ENCODE measurements at places on chromosomes 7 and 10.

- DNase-seq, result no peak
Observed at GRCh38 chr10:124674768-124675222, 69.4 kb downstream of the FAM53B start.

- no peak for DNase-seq
Observed at GRCh38 chr7:107708956-107709355, 35.0 kb upstream of the CBLL1 start.

DNA sequence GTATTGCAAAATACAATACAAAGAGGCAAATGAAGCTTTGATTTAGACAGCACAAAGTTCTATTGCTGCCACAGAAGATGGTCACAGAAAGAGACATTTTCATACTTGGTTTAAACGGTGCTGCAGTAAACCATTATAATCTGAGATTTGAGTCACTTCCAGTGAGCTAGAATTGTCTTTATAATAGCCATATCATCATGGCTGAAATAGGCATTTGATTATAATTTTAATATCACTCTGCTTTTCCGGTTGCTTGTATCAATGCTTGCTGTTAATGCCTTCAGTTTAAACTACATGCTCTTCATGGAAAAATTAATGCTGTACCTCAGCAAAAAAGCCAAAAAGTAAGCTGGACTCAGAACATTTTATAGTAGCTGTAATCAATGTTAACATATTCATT lies 48.5 kb downstream of the CPEB3 start:
- DNase-seq, result no peak

DNA sequence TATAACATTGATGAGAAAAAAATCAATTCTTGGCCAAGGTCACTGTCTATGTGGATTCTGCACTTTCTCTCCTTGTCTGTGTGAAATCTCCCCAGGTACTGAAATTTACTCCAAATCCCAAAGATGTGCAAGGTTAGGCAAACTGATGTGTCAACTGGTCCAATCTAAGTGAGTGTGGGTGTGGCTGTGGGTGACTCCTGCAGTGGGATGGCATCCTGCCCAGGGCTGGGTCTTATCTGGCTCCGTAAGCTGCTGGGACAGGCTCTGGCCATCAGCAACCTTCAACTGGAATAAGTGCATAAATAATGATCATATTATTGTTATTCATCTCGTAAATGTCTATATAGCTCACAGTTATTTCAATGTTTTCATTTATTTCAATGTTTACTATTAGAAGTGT lies 79.3 kb downstream of the JCAD start:
- DNase-seq, result no peak

- DNase-seq, result no peak
Observed at GRCh38 chr10:86064931-86065662, 301.5 kb downstream of the GRID1 start.

GRCh38 chr7:130896898-130897514 lies 163.0 kb upstream of the KLF14 start:
- peak; percentile 93 for DNase-seq

DNA sequence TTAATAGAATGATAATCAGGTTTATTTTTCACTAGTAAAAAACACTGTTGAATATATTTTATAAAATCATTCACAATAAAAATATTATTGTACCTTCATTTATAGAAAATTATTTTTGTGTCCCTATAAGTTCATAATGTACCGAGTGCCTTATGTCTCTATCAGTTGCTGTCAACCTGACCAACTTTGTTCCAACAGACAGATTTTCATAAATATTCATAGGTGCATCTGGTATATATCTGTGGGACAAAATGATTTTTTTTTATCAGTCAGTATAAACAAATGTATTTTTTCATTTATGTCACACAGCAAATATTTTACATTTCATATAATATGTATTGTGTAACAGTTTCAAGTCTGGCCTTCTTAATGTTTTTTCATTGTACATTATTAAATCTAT lies 195.9 kb downstream of the HGF start:
- DNase-seq, result no peak

GRCh38 chr10:48251525-48252353 lies 22.8 kb downstream of the FRMPD2 start:
- DNase-seq, result peak; percentile 85

GRCh38 chr10:97020452-97021400 lies 165.0 kb downstream of the SLIT1 start:
- no peak for DNase-seq

DNA sequence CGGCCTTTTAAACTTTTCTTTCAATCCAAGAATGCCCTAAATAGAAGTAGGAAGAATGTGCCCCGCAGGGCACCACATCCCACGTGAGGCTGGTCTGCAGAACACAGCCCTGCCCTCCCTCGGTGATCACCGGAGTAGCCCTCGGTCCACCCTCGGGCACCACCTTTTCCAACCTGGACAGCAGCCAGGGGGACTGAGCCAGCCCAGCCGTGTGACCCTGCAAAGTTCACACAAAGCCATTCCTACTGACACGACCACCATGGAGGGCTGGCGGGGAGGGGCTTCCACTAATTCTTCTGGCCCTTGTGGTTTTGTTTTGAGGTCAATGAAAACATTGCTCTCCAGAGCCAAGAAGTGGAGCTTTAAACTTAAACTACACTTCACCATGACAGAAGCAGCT lies 132.2 kb downstream of the TCERG1L start:
- DNase-seq, result no peak

- DNase-seq, result no peak
Observed at GRCh38 chr10:132765435-132765834, 20.5 kb downstream of the NKX6-2 start.

DNA sequence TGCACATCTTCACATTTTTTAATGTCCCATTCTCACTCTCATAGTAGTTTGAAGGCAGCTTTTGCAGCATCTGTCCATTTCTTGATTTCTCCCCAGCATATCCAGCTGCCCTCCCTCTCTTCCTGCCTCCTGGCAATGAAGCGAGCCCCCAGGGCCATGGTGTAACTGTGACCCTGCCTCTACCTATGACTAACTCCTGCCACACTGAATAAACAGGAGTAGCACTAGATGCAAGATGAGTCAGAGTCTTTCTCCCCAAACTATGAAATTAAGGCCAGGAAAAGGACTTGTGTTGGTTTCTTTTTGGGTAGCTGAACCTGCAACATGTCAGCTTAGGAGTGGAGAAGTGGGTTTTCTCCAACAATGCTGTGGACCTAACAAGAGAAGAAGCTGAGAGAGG lies 329.0 kb downstream of the RNLS start:
- DNase-seq, result no peak

- DNase-seq, result no peak
Observed at GRCh38 chr10:71272056-71272771, 46.8 kb upstream of the SLC29A3 start.

DNA sequence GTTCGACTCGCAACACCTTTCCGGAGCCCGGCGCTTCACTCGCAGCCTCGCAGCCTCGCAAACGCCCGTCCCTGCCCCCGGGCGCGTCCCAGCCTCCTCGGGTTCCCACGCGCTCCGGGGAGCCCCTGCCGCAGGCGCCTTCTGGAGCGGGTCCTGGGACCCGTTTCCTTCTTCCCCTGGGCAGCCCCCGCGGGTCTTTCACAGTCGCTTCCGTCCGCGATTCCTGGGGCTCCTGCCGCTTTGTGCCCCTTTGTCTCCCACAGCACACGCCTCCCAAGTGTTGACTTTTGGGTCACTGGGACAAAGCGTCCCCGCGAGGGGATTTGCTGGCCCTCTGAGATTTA lies 140.7 kb downstream of the DYNC2I1 start:
- no peak for DNase-seq

DNA sequence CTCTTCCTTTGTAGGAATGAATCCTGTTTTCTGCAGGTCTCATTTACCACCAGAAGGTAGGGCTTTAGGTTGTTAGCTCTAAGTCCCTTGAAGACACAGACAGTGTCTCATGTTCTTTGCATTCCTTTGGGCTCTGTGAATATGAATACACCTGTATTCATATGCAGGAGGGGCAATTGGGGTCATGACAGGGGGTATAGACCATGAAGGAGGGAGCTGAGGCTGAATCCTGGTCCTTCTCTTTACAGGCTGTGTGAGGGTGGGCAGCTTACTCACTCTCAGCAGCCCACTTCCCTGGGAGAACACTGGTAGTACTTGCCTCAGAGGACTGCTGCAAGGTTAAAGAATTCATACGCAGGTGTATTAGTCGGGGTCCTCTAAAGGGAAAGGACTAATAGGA lies 267.2 kb upstream of the MGMT start:
- no peak for DNase-seq

GRCh38 chr7:33842150-33842549 lies 63.2 kb upstream of the BMPER start:
- no peak for DNase-seq

DNA sequence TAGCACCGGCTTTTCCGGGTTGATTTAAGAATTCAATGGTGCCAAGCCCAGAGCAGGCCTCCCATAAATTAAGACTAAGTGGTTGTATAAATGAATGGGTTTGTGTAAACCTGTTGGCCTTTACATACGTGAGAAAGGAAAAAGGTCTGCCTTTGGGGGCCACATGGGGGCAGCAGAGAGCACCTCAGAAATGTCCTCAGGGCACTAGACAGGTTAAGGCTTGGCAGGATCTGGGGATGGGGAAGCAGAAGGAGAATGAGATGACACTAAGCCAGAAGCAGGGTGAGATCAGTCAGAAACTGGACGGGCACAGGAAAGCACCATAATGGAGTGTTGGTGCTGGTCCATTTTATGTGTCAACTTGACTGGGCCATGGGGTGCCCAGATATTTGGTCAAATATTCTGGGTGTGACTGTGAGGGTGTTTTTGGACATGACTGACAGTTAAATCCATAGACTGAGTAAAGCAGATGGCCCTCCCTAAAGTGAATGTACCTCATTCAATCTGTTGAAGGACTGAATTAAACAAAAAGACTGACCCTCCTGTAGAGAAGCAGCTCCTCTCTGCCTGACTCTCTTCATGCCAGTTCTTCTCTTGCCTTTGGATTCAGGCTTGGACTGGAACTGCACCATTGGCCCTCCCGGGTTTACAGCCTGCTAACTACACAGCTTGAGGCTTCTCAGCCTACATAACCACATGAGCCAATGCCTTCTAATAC lies 58.9 kb downstream of the FRMPD2 start:
- no peak for DNase-seq

GRCh38 chr7:30452280-30452930 lies 26.2 kb downstream of the NOD1 start:
- no peak for DNase-seq

DNA sequence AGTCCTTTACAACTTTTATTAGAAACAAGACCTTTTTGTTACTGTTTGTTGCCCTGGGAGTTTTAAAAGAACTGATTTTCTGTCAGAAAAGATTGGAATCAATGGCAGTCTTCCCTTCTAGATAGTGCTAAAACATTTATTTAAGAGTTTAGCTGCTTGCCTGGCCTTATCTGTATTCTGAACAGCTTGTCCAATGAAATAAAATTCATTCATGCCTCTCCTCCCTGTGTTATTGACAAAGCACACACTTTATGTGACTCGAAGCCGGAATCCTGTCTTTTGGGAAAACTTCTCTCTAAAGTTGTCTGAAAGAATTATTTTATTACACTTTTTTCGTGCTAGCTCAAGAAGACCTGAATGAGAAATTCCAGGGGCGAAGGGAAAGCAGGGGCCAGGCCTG lies 992.5 kb downstream of the TYW1 start:
- no peak for DNase-seq

GRCh38 chr7:7491044-7491443 lies 44.6 kb downstream of the COL28A1 start:
- no peak for DNase-seq

DNA sequence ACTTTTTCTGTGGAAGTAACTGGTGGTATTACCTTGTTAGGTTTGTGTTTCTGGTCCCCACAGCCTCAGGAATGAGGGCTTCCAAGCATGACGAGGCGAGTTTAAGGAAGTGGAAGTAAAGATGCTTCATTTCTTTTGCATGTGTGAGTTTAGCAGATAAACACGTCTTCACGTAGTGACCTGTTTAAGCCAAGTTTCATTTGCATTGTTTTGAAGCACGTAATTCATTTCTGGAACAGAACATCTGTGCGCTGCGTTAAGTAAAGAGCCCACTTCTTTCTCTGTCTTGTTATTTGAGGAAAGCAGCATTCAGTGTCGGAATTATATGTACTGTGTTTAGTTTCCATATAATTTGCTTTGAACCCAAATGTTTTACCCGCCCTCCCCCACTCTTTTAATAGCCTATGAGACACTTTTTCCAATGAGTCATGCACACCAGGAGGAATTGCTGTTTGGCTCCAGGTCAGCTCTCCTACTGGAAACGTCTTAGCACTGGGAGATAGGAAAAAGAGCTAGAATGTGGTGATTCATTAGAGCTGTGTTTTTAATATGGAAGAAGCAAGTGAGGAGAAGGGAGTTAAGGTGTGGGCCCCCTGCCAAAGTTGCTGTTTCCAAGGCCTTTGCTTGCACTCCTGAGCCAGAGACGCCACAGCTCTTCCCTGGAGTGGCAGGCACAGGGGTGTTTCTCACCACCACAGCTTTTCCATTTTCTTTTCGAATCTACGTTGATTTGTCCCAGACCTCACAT lies 36.7 kb downstream of the BTBD16 start:
- DNase-seq, result peak; percentile 68

GRCh38 chr7:3336042-3336665 lies 35.1 kb downstream of the SDK1 start:
- no peak for DNase-seq

DNA sequence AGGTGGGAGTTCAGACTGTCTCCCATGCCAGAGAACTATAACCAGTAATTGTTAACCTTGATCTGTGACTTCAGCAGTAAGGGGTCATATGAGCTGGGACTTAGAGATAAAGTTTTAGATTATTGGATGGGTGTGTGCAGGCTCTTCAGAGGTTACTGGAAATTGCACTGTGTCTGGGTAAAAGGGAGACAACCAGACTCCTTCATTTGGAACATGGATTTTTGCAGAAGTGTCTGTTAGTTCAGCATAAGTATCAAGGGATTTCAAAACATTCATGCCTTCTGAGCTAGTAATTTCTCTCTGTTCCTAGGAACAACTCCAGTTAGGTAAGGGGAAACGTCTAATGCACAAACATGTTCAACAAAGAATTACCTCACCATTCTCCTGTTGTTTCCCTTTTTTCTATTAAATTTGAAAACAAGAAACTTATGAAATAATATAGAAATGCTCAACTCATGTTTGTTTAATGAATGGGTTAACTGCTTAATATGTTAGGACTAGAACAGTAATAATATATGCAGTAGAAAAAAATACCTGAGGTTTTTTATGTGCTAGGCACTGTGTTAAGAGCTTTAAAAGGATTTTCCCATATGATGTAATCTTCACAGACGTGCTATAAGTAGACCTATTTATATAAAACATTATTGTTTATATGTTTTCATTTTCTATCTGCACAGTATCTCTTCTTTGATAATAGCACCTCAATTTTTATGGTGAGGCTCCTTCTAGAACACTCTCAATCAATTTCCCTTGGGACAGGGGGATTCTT lies 233.0 kb downstream of the CACNA2D1 start:
- DNase-seq, result no peak
